ENCODE measurements at places on chromosomes 4 and X. TPM values are rescaled to one million over a fixed set of nuclear protein-coding genes. Genes with fewer than 3 reads are reported as not detected.

DNA sequence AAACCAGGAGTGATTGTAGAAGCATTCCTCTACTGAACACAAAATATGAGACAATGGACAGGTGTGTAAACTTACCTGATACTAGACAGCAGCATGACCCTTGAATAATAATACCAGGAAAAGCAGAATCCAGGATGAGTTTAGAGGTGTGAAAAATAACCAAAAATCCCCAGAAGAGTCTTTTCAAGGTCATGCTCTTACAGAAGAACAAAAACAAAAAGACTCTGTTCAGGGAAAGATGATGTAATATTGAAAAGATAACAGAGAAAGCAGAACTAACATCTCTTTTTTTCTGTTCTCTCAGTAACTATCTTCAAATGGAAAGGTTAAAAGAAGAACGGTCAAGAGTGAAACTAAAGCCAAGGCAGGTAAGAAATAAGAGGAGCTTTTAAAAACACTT is 14.0 kb upstream of the ARHGAP10 start:
- no peak for DNase-seq

DNA sequence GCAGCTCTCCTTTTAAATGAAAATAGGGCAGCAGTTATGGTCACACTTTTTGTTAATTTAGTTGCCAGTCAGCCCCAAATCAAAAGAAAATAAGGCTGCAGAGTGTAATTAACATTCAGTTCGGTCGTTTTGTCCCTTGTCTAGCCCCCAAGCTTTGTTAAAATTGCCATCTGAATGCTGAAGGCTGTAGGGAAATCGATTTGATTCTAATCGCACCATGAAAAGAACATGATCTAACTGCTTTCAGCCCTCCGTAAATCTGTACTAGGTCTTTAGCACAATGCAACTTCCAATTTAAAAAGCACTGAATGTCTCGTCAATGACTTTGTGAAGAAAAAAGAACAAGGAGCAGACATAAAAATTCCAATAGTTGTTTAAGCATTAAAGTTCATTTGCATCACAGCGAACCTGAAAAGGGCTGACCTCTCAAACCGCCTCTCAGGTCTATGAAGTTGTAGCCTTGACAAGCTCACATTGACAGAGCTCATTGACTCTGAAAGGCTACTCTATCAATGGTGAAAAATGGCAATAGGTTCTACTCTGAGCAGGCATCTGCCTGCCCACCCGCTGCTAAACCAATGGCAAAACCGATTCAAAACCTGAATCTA is 48.9 kb downstream of the CHIC2 start:
- DNase-seq: no peak

- DNase-seq: no peak
These were observed 14.6 kb downstream of the NAA11 start for GRCh38 chr4:79311279-79311678.

DNA sequence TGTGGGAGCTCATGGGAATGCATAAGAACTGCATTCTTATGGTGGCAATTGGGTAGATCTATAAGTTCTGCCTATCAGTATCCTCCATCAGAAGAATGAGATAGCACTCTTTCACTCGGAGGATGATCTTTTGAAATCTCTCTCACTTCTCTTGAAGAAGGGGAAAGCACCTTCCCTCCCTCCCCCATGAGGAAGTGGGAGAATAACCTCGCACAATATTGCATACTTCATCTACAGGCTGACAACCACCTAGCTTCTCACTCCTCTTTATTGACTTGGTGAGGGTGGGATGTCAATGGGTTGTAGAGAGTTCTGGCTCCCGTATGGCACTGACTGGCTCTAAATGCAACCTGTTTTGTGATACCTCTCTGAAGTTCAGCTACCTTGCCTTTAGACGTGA is 146.7 kb upstream of the SPOCK3 start:
- no peak for DNase-seq

- DNase-seq: no peak
These were observed 42.6 kb downstream of the LNX1 start for GRCh38 chr4:53548662-53549061.

DNA sequence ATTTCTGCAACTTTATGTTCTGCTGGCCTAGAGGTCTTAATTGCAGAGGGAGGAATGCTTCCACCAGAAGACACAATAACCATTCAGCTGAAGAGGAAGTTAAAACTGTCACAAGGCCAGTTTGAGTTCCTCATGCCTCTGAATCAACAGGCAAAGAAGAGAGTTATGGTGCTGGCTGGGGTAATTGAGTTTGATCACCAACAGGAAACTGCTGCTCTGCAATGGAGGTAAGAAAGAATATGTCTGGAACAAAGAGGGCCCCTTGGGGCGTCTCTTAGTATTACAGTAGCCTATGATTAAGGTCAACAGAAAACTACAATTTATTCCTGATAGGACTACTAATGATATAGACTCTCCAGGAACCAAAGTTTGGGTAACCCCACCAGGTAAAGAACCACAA is 744.0 kb downstream of the FSTL5 start:
- DNase-seq: no peak

DNA sequence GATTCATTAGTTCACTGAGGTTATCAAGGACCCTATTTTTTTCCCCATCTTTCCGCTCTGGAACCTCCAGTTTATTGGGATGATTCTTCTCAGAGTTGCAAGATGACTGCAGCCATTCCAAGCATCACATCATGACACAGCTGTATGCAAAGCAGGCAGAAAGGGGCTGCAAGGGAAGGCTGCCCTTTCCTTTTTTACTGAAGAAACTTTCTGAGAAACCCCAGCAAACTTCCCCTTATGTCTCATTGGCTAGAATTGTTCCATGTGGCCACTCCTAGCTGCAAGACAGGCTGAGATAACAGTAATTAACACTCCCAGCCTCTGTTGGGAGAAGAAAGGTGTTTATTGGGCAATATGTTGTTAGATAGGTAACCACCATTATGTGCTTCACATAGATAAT is 102.6 kb downstream of the SATL1 start:
- DNase-seq: no peak

GRCh38 chr4:68123525-68123924 is 6.1 kb downstream of the TMPRSS11F start:
- DNase-seq: no peak

Gene HERC5
- total RNA-seq: 3.7 TPM

Gene USP17L29
- total RNA-seq: not detected

Gene CFAP47
- not detected for total RNA-seq

Gene TRPC5OS
- not detected for total RNA-seq

Gene GABRG1
- total RNA-seq: not detected

Gene SYNPO2
- total RNA-seq: 2,073 TPM

Gene HHIP
- 0.17 TPM for total RNA-seq

Gene KLKB1
- total RNA-seq: 0.45 TPM

Gene RHOXF2
- total RNA-seq: not detected

All from esophagus muscularis mucosa (tissue), 4 donors.